ENCODE measurements at places on chromosomes 6 and 20. TPM values are rescaled to one million over a fixed set of nuclear protein-coding genes. Genes with fewer than 3 reads are reported as not detected.

The PDE7B gene
- total RNA-seq, result 9.0 TPM

The CRIP3 gene
- total RNA-seq, result 0.45 TPM

GRCh38 chr6:96227135-96227534, 211.4 kb downstream of the FUT9 start:
- no peak for DNase-seq

DNA sequence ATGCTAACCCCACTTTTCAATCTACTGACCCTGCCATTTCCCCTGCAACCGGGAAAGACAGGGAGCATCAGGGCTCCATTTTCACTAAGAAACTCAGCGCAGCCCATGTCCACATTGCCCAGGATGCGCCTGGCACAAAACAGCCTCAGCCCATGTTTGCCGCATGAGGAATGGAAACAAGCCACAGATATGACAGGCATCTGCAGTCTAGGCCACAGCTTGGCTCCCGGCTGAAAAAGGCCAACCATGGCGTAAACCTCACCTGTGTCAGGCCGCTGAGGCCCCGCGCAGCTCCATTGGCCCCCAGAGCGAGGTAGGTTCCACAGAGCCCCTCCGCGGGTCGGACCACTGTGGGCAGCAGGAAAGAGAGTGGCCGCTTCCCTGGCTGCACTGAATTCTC, 21.7 kb downstream of the GGT7 start:
- DNase-seq, result no peak

GRCh38 chr20:56400001-56400640, 7.7 kb downstream of the CSTF1 start:
- DNase-seq, result peak; percentile 46

The SLC22A1 gene
- total RNA-seq, result 4.8 TPM

The MEP1A gene
- not detected for total RNA-seq

GRCh38 chr20:13261460-13262301, 40.6 kb downstream of the ISM1 start:
- DNase-seq, result peak; percentile 70

- no peak for DNase-seq
Measured at GRCh38 chr6:166850677-166851076, 105.7 kb downstream of the RNASET2 start.

DNA sequence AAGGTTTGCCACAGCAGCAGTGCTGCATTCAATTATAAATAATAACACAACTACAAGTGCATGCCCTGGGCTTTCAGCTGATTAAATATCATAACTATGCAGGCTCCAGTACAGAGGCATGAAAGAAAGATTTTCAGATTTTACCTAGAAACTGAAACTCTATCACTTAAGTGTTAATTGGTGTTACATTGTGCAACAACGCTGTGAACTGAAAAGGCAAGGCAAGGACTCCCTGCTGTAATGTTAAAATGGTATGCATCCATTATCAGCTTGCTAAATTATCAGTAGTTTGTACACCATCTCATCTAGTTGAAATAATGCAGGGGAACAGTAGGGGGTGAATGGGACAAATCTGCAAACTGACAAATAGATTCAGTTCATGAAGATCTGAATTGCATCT, 976.7 kb upstream of the MANEA start:
- no peak for DNase-seq

DNA sequence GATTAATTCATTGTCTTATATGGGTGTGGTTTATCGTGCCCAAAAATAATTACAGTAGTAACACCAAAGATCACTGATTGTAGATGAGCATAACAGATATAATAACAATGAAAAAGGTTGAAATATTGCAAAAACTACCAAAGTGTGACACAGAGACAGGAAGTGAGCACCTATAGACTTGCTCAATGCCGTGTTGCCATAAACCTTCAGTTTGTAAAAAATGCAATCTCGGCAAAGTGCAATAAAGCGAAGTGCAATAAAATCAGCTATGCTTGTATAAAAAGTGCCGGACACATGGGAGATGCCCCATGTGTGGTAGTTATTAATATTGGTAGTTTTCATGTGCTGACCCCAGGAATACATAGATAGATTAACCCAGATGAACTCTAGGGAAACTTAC, 192.6 kb downstream of the NRN1 start:
- DNase-seq, result no peak

DNA sequence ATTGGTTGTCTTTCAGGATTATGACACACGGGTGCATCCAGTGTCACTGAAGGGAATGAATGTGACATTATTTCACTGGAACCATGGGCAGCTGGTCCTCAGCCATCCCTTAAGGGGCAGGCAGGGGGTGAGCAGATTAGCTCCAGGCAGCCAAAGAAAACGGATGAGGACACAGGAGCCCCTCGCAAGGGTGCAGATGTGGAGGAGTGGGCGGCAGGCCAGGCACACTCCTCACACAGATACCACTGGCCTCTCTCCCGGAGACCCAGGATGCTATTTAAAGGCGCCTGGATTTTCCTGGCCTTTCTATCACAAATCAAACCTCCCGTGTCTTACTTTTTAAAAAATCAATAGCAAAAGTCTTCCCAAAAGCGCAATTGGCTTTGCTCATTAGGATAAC, 210.4 kb downstream of the TAF4 start:
- no peak for DNase-seq

- no peak for DNase-seq
Measured at GRCh38 chr6:157025437-157025836, 248.3 kb downstream of the ARID1B start.

The SYNGAP1 gene
- 12.6 TPM for total RNA-seq

GRCh38 chr6:3946778-3947177, 97.6 kb downstream of the FAM50B start:
- no peak for DNase-seq

The BMP2 gene
- total RNA-seq, result 19.1 TPM

DNA sequence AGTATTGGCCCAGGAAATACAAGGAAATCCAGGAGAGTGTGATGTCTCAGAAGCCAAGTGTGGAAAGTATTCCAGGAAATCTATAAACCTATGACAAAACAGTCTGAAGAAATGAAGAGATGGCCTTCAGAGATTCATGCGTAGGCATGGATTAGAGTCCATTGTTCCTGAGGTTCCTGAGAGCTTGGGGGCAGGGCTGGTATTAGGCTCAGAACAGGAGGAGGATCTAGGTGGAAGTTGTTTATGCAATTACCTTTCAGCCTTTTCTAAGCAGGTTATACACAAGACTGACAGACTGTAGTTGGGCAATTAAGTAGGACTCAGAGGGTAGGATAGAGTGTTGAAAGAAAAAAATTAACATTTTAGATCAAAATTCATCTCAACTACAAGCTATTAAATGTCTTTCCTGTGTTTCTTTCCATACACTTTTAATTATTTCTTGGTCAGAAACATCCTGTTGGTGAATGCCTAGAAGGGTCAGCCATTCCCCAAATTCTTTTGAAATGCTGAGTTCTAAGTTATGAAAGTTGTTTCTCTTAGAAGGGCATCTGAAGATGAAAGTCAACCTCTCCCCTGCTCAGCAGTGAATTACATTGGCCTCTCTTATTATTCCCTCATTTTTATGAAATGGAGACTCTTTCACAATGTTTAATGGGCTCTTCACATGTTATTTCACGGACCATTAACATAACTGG, 201.2 kb upstream of the MYLIP start:
- DNase-seq, result no peak

- no peak for DNase-seq
Measured at GRCh38 chr6:41159415-41160082, 3.4 kb downstream of the TREM2 start.

The IMPG1 gene
- not detected for total RNA-seq

The KCNK5 gene
- total RNA-seq, result 9.2 TPM

DNA sequence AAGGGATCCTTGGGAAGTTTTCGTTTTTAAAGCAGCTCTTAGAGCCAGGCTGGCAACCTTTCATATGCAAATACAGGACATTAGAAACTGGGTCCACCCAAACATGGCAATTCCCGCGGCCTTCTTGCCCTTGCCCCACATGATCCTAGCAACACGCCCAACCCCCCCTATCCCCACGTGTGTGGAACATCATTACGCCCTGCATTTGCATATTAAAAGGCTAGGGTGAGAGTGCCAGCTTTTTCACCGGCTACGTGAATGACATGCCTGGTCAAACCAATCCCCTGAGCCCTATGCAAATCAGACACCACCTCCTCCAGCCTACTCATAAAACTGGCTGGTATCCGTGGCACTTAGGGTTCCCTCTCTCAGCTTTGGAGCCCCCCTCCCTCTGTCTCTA, 88.1 kb downstream of the TNFRSF21 start:
- no peak for DNase-seq

The NRSN1 gene
- not detected for total RNA-seq
